Dermis blood vessel endothelial cell (primary cell): ENCODE measurements at places on chromosomes 6 and 20. TPM values are rescaled to one million over a fixed set of nuclear protein-coding genes. Genes with fewer than 3 reads are reported as not detected.
A peak's percentile ranks its signal among the peaks of the same experiment; 100 is the strongest.

- no peak for DNase-seq
Measured at GRCh38 chr6:7143476-7143974, 35.8 kb downstream of the RREB1 start.

DNA sequence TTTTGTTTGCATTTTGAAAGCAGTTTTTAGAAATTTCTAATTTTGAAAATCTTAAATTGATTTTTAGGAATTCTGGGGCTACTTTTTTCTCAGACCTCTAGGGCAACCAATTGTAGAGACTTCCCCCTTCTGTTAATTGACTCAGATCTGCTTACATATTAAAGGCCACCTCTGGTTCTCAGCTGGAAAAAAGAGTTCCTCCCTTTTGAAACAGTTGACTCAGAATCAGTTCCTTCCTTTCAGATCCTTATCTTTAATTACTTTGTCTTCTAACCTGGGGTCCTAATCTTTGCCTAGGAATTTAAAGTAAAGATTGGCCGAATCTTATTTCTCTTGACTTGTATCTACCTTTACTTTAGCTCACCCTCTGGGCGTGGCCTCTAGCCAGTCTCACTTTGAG lies 146.8 kb downstream of the LAMA2 start:
- DNase-seq: peak; percentile 2

DNA sequence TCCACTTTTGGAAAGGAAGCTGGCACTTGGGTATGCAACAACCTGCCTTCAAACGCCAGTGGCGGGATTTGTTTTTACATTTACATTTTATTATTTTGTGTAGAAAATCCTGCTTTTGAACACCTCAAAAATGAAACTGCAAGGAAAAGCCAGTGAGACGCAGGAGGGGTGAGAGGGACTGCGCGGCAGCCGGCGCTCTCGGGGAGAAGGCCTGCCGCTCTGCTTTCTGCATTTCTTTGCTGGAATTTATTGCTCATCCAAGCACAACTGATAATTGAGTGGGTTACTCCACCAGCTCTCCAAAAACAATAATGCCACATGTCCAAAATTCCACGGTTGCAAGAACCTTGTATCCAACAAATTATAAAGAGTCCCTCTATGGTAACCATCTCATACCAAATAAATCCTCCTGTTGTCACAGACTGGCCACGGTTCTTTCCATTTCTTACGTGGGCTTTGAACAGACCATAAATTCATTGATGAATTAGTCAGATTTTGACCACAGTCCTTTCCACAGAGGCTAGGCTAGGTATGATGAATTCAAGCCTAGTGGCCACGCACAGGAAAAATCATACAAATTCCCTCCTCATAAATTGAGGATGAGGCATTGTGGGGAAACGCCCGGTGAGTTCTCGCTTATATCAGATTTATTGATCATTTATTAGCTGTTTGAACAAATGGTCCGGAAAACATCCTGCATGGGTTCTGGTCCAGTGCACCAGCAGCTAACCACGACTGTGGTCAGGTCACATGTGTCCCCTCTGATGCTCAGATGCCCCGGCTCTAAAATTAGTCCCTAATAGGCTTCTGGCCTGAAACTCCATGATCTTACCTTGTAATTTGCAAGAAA lies 31.6 kb upstream of the FOXC1 start:
- no peak for DNase-seq

DNA sequence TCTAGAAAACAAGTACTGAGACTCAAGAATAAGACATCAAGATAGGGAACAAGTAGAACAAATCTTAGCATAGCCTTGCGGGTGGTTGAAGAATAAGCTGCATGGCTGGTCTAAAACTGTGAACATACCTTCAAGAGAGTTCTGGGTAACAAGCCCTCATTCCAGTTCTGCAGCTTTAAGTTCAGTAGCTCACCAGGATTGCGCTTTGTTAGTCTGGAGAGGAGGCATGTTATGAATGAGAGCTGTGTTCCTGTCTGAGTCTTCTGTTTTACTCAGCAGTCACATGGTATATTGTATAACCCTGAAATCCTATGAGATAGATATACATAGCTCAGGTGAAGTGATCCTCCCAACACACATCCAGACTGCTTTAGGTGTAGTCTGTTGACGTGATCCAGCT lies 406.6 kb upstream of the IRAK1BP1 start:
- DNase-seq: no peak

DNA sequence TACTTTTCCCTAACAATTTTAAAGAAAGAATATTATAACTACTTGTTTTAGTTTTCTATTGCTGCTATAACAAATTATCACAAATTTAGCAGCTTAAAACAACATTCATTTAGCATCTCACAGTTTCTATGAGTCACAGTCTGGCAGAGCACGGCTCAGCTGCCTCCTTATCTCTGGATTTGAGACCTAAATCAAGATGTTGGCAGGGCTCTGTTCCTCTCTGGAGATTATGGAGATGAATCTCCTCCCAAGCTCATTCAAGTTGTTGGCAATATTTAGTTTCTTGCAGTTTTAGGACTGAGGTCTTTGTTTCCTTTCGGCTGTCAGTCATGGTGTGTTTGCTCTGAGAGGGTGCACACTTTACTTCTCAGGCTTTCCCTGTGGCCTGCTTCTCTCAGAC lies 1065.8 kb upstream of the EYS start:
- no peak for DNase-seq

DNA sequence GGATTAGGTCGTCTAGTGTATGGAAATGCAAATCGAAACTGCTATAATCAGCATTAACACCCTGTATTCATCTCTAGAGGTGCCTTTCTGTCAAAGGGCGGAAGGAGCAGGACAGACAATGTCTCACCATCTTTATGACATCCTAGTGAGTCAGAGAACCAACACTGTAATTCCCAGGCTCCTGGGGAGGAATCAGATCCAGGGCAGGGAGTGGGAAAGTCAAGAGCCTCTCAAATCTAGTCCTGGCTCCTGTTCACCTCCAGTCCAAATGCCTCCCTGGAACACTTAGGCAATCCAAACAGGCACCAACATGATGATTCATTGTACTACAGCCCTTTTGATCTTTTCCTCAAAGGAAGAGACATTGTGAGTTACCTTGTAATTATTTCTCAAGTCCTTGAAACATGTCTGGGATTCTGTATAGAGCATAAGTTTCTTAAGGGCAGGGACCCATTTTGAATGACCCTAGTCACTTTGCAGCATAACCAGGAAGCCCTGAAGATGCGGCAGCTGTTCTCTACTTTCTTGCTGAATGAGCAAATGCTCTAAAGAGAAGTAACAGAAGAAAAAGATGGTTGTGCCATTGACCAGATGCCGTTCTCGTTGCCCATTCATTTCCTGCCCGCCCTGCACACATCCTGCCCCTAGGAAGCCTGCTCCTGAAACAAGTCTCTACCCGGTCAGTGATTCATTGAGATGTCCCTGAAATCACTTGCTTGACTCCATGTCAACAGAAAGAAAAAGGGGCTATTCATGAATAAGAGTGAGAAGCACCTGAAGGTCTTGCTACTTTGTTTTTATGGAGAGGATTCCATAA lies 112.8 kb upstream of the JARID2 start:
- peak; percentile 2 for DNase-seq

GRCh38 chr6:35754452-35755277 lies 17.8 kb downstream of the ARMC12 start:
- no peak for DNase-seq

DNA sequence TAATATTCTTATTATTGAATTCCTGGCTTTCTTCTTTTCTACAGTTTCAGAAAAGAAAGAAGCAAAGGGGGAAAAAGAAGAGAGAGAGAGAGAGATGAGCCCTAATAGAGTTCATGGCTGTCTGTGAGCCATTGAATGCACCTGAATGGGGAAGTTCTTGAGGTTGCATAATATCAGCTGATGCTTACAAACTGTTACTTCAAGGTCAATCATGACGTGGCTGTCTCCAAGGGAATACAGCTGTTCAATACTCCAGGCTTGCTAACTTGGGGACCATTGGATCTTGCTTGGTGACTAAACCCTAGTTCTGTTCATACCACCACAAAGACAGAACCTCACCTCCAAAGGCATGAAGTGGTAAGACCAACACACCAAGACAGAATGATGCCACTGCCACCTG lies 180.4 kb downstream of the ADGRG6 start:
- DNase-seq: no peak

GRCh38 chr6:111626441-111626840 lies 20.8 kb upstream of the TRAF3IP2 start:
- DNase-seq: no peak

DNA sequence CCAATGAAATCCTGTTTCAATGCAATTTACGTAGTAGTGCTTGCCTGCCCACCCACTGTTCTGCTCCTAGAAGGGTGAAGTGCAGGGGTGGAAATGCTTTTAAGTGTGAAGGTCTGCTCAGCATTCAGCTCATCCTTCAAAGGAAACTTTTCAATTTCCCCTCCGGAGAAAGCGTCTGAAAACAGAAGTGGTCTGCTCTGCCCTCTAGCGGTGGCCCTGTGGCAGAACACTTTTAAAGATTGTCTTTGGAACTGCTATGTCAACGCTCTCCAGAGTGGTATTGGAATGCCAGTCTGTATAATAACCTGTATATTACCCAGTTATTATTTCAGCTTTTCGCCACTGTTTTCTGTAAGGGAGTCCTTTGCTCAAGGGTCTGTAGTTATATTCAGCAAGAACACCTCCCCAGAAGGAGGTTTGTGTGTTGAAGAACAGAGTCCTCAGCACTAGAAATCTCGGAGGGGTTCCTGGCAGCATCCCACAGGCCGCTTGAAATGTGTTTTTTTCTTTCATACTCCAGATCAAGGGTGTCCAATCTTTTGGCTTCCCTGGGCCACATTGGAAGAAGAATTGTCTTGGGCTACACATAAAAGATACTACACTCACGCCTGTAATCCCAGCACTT lies 63.1 kb upstream of the KLHL31 start:
- peak; percentile 65 for DNase-seq

GRCh38 chr6:166718516-166718915 lies 91.5 kb upstream of the RPS6KA2 start:
- no peak for DNase-seq

GRCh38 chr6:158070513-158070912 lies 88.8 kb downstream of the SYNJ2 start:
- no peak for DNase-seq

DNA sequence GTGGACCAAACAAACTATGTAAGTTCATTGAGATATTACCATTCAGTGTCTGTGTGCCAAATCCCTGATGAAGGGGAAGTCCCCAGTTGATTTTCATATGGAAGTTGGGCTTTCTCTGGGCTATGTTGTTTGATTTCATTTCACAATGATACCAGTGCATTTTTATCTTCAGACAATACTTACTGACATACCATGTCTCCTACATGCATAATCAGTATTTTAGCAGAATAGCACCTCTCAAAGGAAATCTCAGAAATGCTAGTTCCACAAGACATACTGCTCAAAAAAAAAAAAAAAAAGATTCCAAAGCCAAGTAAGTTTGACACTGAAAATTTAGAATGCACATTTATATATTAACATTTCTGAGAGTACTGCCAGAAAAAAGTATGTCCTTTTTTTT lies 168.8 kb upstream of the RNF217 start:
- no peak for DNase-seq

GRCh38 chr6:7632501-7633290 lies 42.7 kb downstream of the SNRNP48 start:
- DNase-seq: no peak

DNA sequence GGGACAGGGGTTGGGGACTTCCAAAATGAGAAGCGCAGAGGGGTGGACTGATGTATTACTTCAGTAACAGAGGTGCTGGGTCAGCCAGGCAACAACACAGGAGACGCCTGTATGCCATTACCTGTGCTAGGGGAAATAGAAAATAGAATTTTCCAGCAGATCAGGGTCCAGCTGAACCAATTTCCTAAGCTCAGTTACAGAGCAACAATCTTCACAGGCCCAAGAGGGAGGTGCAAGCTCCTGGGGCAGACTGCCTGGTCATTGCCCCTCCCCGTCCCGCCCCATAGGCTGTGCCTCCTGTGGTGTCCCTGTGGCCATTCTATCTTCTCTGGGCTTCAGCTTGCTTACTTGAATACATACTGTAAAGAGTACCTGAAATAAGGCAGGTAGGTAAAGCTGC lies 3.7 kb downstream of the KCNK5 start:
- DNase-seq: no peak

DNA sequence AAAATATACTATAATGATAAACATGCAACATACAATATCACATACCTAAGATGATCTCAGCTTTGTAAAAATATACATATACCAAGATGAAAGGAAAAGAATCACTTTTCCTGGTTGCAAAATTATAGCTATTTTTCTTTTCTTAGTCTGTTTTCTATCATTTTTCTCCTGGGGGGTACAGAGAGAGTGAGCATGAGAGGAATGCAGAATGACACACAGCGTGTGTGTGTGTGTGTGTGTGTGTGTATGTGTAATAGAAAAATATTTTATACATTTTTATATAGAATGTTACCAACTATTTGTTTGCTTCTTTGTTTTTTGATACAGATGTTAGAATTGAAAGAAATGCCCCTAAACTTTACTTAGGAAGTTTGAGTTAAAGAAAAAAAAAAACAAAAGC lies 64.3 kb downstream of the FAM83B start:
- no peak for DNase-seq

DNA sequence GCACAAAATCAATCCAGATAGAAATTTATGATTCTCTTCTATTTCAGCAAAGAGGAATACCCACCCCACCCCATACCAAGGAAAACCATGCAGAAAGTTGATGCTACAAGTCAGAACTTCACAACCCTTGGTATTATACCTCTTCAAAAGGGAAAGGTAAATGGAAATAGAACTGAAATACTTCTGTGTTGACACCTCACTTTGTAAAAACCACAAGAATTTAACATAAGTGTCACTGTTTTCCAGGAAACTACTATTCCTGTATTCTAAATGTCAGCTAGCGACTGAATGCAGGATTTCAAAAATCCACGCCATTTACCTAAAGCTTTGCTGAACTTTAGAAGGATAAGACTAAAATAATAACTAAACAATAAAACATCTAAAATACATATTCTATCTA lies 3.6 kb downstream of the CPNE1 start:
- DNase-seq: no peak

- no peak for DNase-seq
Measured at GRCh38 chr6:158256746-158257424, 55.4 kb upstream of the TULP4 start.

DNA sequence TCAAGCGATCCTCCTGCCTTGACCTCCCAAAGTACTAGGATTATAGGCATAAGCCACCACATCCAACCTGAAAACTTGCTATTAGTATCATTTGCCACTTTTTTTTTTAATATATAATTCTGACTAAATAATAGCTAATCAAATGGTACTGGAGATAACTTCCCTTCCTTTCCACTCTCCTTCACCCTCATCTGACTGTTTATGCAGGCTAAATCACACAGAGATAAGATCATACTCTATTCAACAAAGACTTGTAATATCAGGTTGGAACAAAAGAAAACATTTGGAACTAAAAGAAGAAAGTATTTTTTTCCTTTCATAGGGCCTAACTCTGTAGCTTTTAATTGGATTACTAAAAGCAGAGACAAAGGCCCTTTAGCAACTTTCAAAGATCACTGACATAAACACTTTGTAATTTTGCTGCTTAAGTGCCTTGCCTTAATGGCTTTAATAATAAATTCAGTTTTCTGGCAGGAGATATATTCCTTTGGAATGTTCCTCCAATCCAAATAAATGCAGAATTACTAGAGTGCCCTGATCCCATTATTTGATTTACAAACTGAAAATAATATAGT lies 198.7 kb upstream of the ASCC3 start:
- no peak for DNase-seq

The SAYSD1 gene
- 8.5 and 14.0 TPM in 2 replicates for total RNA-seq

The PROKR2 gene
- not detected in 2 replicates for total RNA-seq

The USP49 gene
- 2.9 and 3.1 TPM in 2 replicates for total RNA-seq

The CTAGE9 gene
- total RNA-seq: not detected in 2 replicates

The SLC22A1 gene
- 0.05 and 0.17 TPM in 2 replicates for total RNA-seq

The PACSIN1 gene
- not detected in 2 replicates for total RNA-seq

The ABHD16B gene
- not detected in 2 replicates for total RNA-seq

The MCHR2 gene
- total RNA-seq: not detected in 2 replicates
